ACHN (cell line): ENCODE measurements at places on chromosomes 16 and 17.
A peak's percentile ranks its signal among the peaks of the same experiment; 100 is the strongest.

DNA sequence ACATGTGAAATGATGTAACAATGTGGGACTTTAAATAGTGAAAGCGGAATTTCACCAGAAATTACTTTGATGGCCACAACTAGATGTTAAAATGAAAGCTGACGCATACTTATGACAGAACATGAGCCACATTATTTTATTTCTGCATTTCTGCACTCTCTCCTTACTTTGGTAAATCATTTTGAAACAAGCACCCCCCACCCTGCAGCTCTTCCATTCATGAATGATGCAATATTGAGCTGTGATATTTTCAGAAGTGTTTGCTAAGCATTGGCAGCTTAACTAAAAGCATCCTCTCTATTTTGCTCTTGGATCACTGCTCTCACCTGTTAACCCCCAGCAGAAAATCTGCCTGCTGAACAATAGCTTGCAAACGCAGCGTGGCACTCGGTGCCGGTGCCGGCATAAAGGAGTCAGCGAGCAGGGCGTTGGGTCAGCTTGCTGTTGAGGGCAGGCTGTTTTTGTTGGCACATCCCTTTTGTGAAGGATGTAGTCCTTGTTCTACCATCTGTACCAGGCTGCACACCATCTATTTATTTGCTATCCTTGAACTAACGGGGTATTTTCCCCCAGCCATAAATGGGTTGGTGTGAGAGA, 30.8 kb upstream of the CBLN1 start:
- no peak for DNase-seq

DNA sequence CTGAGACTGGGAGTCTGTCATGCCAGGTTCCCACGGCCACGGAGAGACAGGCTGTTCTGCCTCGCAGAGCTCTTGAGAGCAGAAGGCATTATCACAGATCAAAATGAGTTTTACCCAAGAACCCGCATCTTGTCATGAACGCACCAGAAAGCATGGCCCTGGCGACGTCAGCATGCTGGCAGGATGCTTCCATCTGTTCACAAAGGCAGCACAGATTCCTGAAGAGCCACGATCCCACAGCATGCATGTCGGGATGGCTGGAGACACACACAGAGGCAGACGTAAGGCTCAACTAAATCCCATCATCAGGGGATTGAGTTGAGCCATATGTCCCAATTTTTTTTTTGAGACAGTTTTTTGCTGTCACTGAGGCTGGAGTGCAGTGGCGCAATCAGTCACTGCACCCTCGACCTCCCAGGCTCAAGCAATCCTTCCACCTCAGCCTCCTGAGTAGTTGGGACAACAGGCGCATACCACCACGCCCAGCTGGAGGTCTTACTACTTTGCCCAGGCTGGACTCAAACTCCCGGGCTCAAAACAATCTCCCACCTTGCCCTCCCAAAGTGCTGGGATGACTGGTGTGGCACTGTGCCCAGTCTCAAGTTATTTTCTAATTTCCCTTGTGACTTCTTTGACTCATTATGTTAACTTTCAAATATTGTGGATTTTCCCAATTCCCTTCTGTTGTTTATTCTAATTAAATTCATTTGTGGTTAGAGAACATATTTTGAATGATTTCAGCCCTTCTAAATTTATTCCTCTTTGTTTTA, 11.1 kb downstream of the FANCA start:
- DNase-seq = no peak

DNA sequence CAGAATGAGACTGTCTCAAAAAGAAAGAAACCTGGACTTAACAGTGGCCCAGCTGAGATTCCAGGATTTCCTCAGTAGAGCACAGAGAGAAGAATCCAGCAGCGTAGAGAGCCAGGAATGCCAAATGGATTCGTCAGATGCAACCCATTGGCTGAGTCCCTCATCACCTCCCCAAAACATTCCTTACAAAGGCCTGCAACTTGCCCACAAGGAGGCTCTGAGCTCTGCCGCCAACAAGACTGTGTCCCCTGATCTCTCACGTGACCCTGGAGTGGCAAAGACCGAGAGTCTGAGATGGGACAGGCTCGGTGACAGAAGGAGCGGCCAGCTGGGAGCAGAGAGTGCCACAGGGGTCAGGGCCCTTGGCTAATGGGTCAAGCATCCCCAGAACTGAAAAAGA, 6.9 kb upstream of the CHMP6 start:
- peak; percentile 95 for DNase-seq

GRCh38 chr16:5649762-5650743, 552.5 kb upstream of the EEF2KMT start:
- DNase-seq = no peak

DNA sequence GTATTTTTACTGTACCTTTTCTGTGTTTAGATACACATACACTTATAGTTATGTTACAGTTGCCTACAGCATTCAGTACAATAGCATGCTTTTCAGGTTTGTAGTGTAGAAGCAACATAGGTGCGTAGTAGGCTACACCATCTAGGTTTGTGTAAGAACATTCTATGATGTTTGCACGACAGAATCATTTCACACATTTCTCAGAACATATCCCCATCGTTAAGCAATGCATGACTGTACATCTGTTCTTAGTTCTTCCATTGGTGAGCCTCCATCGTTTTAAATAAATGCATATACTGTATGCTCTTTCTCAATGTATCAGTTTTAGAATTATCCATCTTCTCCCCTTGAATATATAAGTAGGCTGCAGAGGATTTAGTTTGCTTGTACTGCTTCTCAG, 122.6 kb downstream of the PITPNC1 start:
- no peak for DNase-seq

GRCh38 chr17:31869797-31870568, 10.9 kb upstream of the COPRS start:
- no peak for DNase-seq

- DNase-seq = no peak
These were observed 38.5 kb downstream of the TBC1D16 start for GRCh38 chr17:79997011-79997660.

- DNase-seq = no peak
These were observed 1002.9 kb downstream of the KCNJ18 start for GRCh38 chr17:22695228-22695619.

DNA sequence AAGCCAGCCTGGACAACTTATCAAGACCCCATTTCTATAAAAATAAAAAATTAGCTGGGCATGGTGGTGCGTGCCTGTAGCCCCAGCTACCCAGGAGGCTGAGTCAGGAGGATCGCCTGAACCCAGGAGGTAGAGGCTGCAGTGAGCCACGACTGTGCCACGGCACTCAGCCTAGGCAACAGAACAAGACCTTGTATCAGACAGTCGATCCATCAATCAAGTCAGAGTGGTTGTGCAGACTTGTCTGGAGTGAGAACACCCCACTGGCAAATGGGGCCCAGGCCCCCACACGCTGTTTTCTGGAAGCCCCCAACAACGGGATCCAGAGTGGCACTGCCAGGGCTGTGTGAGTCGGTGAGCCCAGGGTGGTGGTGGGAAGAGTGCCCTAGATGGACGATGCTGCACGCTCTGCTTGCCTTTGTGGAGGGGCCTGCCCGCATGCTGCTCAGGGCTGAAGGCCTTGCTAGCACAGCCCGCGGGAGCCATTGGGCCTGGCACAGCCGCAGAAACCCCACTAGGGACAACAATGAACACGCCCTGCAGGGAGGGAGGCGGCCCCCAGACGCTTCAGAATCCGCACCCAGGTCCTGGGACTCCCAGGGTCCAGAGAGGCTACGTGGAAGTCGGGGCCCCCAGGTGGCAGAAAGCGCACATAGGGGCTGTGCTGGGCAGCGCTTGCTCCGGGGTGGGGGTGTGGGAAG, 80.1 kb upstream of the GNG13 start:
- no peak for DNase-seq

- DNase-seq = no peak
These were observed 13.3 kb upstream of the CAVIN1 start for GRCh38 chr17:42436391-42436790.

- no peak for DNase-seq
These were observed 1.2 kb downstream of the WNT3 start for GRCh38 chr17:46817151-46817900.

- DNase-seq = no peak
These were observed 10.8 kb upstream of the RASD1 start for GRCh38 chr17:17506893-17507464.

- DNase-seq = no peak
These were observed 43.1 kb downstream of the ANKFY1 start for GRCh38 chr17:4220655-4221054.

DNA sequence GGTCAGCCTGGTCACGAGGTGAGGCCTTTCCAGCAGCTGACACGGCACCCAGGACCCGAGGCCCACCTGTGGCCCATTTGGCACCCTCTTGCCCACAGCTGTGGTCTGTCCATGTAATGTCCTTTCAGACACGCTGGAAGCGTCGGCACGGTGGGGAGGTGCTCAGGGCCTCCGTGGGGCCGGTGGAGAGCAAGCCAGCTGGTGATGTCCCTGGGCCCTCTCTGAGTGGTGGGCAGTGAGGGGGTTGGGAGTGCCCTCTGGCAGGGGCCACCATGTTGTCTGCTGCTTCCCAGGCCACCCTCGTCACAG, 97.3 kb upstream of the ZNF469 start:
- no peak for DNase-seq

DNA sequence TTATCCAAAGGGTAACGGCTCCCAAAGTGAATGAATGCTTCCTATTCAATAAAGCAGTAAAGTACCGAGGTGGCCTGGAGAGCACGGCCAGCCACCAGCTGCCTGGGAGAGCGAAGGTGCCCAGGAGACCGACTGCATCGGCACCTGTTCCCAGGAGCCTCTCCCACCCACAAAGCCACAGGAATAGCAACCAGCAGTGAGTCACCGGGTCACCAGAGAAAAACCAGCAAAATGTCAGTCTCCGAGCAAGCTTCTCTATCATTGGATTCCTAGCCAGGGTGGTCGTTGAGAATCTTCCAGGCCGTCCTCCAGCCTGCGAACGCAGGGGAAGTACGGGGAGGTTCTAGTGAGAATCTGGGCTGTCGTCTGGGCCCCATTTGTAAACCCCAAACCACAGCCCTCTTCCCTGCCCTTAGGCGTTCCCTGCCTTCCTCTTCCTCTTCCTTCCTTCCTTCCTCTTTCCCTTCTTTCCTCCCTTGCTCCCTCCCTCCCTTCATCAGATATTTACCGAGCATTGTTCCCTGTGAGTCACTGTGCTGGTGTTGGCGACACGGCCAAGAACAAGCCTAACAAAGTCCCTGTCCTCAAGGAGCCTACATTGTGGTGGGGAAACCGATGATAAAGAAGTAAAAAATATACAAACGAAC, 114.6 kb downstream of the SLC39A11 start:
- DNase-seq = peak; percentile 53
